ENCODE measurements at places on chromosomes 7 and 10.

GRCh38 chr10:23314835-23315239, 29.8 kb downstream of the C10orf67 start:
- peak; percentile 71 for DNase-seq

DNA sequence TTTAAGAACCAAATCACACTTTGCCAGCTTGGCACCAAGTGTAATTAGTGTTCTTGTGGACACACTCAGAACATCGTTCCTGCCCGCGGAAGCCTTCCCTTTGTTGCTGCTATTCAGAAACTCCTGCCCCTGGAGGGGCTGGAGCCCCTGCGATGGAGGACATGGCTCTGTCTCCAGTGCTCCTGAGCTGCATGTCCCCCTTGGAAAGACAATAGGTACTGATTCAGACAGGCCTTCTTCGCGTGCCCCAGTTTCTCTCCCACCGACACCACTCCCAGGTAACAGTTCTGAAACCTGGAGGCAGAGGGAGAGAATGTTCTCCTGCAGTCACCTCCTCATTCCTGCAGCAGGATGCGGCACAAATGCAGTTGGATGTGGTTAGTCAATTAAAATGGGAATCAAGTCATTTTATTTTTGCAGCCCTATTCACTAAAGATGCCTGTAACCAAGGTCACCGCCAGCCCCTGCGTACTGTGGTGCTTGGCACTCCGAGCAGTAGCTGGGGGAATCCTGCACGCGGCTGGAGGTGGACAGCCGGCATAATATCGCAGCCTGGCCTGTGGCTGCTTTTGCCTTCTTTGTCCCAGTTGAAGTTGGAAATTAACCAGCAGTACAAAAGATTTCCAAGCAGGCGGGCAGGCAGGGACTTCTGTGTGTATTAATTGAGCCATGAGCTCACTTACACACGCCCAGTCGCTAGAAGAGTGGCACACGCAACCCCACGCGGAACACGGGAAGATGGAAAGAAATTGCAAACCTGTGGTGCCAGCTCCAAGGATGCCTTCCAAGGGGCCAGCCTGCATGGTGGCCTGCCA, 205.7 kb downstream of the EBF3 start:
- DNase-seq: no peak

DNA sequence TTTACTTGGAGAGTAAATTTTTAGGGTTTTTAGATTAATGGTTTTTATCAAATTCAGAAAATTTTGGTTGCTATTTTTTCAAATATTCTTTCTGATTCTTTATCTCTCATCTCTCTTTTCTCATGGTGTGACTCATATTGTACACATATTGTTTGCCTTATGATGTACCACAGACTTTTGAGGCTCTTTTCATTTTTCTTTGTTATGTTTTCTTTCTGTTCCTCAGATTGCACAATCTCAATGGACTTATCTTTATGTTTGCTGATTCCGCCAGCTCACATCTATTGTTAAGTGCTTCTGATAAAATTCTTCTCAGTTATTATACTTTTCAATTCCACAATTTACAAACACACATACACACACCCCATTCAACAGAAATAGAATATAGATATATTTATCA, 168.2 kb upstream of the IGFBP3 start:
- DNase-seq: no peak

DNA sequence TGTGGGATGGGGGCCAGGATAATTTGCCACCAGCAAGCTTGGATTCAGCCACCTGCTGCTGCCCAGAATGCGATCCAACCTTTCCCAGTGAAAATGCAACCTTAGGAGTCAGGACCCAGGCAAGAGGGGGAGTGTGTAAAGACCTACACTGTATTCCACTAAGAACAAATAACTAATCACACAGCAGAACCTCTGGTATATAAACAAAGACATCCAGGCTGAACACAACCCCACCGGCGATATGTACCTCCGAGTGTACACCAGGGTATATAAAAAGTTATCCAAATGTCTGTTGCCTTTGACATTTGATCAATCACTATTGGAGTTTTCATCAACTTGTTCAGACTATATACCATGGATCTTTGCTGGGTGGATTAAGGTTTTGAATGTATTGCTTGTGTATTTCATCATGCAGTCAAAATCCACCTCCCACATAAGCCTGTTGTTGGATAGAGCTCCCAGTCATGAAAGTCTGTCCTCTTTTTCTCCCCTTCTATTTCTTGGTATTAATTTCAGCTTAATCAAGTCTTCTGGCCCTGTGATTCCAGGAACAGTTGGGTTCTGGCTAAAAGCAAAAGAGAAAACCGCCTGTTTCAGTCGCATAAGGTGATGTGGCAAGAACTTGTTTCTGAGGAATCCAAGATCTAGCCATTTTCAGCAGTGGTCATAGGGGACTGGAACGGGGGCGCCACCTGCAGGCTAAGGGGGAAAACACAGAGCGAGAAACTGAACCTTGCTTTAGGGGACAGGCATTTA, 290.7 kb downstream of the CCDC3 start:
- DNase-seq: no peak

GRCh38 chr7:154720016-154720415, 282.9 kb downstream of the PAXIP1 start:
- DNase-seq: no peak

GRCh38 chr7:44912775-44913347, 27.5 kb upstream of the PURB start:
- DNase-seq: no peak

- no peak for DNase-seq
Measured at GRCh38 chr7:127158659-127159058, 94.1 kb downstream of the GRM8 start.

GRCh38 chr10:67045404-67045803, 119.6 kb downstream of the LRRTM3 start:
- DNase-seq: no peak

DNA sequence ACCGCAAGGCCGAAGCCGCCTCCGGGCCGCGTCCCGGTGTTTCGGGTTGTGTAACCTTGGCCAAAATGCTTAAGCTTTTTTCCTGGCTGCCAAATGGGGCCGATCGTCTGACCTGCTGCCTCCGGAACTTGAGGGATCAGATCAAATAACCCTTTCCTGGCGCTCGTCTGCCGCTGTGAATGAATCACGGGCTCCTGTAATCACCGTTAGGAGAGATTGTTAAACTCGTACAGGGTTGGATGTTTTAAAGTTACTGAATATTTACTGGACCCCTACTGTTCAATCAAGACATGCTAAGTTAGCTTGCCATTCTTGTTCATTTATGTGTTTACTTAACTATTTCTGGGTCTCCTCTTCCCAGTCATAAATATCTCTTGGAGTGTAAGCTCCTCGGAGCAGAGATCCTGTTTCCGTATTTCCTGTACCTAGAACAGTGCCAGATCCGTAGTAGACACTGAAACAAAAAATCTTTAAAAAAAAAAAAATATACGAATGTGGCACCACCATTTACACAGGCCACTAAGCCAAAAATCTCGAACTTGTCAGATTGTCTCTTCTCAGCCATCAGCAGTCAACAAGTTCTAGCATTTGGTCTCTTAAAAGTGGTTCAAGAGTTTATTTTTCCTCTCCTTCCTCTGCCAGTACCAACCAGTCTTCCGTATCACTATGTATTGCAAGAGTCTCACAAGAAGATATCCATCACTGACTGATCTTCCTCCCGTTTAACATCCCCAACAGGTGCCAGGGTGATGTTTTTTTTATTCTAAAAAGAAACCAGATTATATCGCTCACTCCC, 650 bp upstream of the TM9SF3 start:
- DNase-seq: peak; percentile 52

DNA sequence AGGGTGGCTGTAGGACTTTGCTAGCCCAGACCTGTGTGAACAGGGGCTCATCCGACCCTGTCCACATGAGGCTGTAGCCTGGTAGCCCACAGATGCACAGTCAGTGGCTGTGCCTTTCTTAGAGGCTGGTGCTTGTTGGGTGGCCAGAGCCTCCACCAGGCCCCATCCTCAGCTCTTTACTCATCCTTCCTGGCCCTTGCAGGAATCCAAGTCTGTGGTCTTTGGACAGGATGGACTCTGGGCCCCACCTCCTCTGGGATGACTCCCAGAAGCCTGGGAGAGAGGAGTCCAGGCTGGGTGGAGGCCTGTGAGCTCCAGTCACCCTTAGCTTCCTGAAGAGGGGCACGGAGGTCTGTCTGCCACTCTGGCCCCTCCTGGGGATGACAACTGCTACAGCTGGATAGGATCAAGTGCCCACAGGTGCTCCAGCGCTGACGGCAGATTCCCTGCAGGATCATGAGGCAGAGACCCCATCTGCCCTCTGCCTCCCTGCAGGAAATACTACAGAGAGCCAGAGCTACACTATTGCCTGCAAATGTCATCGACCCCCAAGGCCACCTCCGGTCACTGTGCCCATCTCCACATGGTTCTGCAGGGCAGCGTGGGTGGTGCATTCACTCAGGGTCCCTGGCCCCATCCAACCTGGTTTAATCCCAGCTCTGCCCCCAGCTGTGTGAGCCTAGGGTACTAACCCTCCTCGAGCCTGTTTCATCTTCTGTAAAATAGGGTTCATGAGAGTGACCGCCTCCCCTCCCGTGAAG, 114.5 kb downstream of the PTPN20 start:
- DNase-seq: no peak

DNA sequence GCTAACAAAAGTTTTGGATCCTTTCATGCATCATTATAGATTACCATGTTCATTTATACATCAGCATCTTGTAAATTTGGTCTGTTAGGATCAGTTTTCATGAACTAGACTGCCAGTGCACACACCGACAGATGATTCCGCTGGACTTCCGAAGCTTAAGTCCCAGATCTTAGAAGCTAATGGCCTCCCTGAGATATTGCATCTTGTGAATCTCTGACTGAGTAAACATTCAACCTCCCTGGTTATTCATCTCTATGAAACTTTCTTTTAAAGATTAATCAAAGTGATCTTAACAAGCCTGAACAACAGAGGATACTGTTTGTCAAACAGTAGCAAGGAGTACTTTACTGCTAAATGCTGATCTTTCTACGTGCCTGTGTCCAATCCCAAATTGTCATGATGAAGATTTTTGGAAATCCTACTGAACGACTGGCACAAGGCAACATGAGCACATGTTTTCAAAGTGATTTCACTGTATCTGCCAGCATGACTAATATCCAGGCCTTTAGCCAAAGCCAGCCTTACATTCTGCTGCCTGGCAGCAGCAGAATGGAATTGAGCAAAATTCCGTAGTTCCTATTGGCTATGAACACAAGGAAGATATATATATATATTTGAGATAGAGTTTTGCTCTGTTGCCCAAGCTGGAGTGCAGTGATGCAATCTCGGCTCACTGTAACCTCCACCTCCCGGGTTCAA, 91.3 kb upstream of the ANK3 start:
- DNase-seq: peak; percentile 91

DNA sequence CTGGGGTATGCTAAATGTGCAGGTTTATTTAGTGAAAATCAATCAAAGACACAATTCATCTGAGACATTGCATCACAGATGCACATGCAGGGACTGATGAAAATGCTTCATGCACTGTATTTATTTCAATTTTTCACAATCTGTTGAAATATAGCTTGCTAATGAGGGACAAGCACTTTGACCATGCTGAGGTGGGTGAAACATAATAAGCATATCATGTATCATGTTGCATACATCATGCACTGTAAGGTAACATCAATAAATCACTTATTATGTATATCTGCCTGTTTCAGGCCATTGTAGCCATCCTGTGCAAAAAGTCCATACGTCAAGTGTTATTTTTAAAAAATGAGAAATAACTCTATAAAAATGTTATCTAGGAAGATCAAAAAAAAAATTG, 426.9 kb upstream of the PCDH15 start:
- no peak for DNase-seq

- DNase-seq: no peak
Measured at GRCh38 chr10:61898435-61898778, 3.1 kb upstream of the ARID5B start.

- DNase-seq: no peak
Measured at GRCh38 chr10:99013885-99014284, 221.8 kb downstream of the HPSE2 start.

GRCh38 chr10:128073890-128074289, 52.3 kb downstream of the MKI67 start:
- no peak for DNase-seq
